ENCODE measurements at places on chromosomes 12 and 14.

DNA sequence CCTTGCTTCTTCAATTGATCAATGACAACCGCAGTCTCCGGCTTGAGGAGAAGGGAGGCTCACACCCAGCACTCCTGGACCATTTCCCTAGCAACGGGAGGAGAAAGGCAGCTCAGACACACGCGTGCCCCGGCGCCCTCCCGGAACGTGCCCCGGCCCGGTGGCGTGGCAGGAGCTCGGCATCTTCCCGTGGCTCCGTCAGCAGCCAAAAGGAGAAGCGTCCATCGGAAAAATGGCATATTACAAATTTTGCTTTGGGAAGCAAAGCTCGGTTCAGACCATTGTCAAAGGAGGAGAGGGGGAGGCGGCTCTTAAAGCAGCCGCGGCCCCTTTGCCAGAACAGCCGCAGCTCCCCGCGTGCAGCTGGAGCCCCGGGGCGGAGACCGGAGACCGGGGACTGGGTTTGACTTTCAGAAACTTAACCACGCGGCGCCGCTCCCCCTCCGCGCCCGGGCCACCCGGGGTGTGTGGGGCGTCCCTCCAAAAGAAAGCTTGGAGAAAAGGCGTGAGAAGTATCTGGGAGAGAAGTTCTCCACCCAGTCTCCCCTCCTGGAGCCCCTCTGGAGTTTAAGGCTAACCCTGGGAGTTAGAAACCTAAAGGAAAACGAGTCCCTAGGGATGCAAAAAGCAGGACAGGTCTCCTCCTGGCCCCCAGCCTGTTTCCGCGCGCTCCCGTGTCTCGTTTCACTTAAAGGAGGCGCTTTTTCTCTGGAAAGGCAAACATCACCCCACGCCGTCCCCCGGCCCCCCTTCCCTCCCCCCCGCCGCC lies 545 bp downstream of the PPFIA2 start:
- peak; percentile 47 for DNase-seq

DNA sequence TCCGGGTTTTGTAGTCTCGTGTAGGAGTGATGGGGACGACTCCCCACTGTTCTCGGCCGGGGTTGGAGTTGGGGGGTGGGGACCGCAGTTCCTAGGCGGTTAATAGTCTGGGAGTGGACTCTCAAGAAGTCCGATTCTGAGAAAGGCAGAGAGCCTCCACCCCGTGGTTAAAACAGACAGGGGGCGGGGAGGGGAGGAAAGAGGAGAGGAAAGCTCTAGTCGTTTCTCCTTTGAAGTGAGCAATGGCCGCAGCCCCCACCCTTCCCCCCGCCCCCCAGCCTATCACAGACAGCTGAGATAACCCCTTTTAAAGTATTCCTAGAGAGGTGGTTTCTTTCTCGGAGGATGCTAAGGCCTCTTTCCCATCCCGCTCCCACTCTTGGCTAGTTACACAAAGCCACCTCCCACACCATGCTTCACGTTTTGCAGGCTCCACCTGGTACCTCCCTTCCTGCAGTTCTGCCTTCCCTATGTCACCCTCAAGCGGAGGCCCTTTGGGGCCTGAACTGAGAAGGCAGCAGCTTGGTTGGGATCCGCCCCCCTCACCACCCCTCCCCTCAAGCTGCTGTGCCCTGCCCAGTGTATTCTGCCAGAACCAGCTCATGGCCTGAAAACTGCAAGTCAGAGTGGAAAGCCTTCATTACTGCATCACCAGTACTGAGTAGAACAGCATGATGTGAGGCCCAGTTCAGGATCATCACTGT lies 853 bp downstream of the USP5 start:
- DNase-seq: peak; percentile 78

DNA sequence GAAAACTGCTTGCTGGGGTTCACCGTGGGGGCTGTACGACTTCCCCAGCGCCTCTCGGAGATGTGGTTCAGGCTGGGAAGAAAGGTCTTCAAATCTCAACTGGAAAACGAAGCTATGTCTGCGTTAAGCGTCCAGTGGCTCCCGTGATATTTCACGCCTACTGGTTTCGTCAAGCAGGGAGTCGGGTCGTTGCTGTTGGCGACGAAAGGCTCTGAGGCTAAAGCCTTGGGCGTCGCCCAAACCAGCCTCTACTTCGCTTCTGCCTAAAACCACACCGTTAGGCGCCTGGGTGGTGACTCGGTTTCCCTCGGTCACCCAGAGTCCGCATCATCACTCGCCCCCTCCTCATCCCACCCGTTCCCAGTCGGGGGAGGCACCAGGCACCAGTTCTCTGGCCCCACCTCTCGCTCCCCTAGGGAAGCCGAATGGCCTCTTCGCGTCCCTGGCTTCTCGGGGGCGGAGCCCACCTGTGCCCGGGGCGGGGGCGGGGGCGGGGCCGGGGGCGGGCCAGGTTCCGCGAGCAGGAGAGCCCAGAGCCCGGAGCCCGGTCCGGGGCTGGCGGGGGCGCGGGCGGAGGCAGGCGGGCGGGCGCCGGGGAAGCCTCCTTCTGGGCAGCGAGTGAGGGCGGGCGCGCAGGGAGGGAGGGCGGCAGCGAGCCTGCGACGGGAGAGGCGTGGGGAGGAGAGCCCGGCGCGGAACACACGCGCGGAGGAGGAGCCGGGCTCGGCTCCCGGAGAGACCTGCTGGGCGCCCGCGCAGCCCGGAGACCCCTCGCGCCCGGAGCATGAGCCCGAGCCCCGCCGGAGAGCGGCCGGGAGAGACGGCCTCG lies at the start of gene B4GALNT3:
Gene B4GALNT3, plus strand, starts transcription at position 510 of the 829 bp plus-strand sequence. CDS start 438 bp downstream, outside the sequence.
- DNase-seq: peak; percentile 79

GRCh38 chr14:68550338-68550715 lies 242.5 kb downstream of the ZFP36L1 start:
- DNase-seq: no peak

DNA sequence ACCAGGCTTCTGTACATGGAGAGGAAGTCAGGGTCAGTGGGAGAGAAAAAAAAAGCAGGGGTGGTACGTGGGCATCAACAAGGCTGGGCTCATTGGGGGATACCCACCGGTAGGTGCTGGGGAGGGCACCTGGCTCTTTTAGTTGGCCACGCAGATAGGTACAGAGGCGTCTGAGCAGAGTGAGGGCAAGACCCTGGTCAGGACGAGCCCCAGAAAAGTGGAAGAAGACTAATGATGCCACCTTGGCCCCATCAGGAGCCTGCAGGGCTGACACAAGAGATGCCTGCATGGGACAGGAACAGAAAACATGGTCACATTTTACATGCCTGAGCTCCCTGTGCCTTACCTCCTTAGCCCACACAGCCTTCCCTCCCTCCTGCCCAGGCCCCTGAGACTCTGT lies 29.7 kb downstream of the TEP1 start:
- no peak for DNase-seq

- DNase-seq: peak; percentile 92
These were observed 16.3 kb downstream of the DYNC1H1 start for GRCh38 chr14:101980700-101981099.

DNA sequence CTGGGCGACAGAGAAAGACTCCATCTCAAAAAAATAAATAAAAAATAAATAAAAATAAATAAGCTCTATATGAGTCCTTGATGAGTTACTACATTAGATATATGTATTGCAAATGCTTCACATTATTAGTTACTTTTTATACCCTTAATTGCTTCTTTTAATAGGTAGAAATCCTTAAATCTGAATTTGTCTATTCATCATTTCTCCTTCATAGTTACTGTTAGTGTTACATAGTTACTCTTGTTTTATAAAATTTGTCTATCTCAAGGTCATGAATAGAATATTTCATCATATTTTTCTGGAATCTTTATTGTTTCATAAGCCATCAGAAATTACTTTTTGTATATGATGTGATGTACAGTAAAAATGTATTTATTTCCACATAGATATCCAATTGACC lies 1624.8 kb upstream of the FLRT2 start:
- no peak for DNase-seq

DNA sequence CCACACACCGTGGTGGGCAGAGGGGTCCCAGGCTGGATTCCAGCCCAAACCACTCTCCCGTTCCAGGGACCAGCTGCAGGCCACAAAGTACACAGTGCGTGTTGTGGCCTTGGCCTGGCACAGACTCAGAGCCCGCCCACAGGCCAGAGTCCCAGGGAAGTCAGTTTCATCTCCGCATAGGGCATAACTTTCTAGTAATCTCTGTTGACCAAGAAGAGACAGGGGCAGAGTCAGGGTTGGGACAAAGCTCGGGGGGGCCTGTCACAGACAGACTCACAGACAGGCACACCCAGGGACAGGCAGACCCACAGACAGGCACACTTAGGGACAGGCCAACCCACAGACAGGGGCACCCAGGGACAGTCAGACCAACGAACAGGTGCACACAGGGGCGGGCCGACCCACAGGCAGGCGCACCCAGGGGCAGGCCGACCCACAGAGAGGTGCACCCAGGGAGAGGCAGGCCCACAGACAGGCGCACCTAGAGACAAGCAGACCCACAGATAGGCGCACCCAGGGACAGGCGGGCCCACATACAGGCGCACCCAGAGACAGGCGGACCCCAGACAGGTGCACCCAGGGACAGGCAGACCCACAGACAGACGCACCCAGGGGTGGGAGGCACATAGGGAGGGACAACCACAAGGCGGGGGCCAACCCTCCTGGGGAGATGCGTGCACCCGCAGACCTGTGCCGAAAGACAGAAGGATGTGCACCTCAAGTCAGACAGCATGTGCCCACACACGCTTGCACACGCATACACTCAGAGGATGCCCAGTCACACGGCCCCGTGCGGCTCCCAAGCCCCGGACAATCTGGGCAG lies 323.3 kb upstream of the RTL1 start:
- no peak for DNase-seq

- no peak for DNase-seq
These were observed 138.5 kb downstream of the ESRRB start for GRCh38 chr14:76514213-76514998.

GRCh38 chr14:100473249-100473648 lies 114.0 kb downstream of the BEGAIN start:
- no peak for DNase-seq

GRCh38 chr14:89178800-89179535 lies 238.1 kb downstream of the FOXN3 start:
- no peak for DNase-seq

- no peak for DNase-seq
These were observed 182.5 kb upstream of the DIO2 start for GRCh38 chr14:80393766-80394165.

DNA sequence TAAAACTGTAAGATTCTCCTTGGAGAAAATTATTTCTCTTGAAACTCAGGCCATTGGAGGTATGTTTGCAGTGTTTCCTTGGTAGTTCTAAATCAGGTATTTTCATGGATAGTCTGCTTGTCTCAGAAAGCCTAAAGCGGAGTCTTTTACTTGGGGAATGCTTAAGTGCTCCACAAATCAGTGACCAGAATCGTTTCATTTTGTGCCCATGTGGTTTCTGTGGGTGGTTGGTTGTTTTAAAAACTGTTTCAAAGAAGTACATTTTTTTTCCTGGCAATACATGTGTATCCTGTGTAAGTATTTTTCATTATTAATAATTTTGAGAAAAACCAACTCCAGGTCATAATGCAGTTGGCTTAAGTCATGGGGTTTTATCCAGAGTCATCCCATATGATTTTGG lies 33.6 kb downstream of the CCDC91 start:
- no peak for DNase-seq

GRCh38 chr12:62301080-62301798 lies 41.0 kb downstream of the USP15 start:
- DNase-seq: no peak

DNA sequence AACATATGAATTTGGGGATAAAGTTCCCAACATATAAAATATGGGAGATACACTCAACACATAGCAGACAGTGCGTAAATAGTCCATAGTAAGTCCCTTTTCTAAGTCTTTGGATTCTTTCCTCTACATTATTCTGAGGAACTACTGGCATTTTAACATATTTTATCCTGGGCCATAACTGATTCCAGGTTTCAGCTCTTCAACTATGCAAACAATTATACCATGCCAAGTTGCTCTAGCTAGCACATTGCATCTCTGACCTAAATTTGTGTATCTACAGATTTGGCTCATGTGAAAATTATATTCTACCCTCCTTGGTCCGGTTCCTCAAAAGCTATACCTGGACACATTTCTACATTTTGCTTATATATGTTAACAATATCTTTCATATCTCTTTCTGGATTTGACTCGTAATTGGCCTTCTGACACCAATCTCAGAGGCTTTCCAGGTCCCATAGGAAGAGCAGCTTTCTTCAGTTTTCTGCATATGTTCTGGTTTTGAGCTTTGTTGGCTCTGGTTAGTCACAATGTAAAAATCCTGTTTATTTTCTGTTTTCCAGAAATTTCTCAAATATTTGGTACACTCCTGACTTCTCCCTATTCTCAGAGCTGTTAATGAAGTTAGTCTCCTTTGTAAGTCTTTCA lies 305.4 kb downstream of the BMP4 start:
- DNase-seq: no peak

- DNase-seq: no peak
These were observed 732.5 kb downstream of the GALC start for GRCh38 chr14:87260460-87260859.

DNA sequence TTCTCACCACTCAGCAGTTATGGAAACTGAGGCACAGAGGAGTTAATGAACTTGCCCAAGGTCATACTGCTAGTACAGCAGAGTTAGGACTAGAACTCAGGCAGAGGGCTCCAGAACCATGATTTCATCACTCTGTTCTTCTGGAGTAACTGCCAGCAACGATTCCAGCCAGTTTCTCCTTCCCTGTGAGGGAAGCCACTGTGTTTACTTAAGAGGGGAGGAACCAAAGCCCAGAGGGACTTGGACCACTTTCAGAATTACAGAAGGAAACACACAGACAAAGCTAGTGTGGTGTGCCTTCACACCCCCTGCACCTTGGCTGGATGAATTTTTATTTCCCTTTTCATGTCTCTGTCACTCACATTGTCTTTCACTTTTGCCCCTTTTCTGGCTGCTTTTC lies 398.2 kb downstream of the DPF3 start:
- DNase-seq: peak; percentile 37

DNA sequence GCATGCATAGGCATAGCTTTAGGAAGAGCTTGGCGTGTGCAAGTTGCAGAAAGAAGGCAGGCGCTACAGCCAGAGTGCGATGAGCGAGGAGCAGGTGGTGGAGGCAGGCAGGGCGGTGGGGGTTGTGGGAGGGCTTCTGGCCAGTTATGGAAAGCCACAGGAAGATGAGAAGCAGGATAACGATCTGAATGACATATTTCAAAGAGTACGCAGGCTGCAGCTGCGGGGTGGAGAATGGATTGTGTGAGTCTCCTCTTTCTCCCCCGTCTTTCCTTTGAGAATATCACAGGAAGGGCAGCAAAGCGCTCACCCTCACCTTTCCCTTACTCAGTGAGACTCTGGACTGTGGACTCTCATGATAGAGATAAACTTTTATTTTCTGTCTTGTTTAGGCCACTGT lies 48.7 kb upstream of the PLXNC1 start:
- DNase-seq: no peak

DNA sequence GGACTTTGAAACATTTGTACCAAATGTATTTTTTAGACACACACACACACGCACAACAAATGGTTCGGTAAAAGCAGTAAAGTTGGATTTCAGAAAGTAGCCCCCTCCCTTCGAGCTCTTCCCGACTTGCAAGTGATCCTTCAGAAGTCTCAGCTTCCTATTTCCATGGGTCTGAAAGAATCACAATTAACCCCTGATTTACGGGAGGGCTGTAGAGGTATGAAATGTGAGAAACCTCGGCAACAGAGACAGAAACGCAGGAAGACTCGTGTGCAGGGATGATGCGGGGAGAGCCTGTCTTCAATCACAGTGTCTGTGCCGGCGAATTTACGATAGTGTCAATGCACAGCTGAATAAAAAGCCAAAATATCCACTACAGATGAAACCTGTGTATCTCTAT lies 60.7 kb upstream of the VRK1 start:
- no peak for DNase-seq

GRCh38 chr12:9271875-9272274 lies 63.7 kb upstream of the PZP start:
- no peak for DNase-seq

- DNase-seq: no peak
These were observed 88.3 kb downstream of the OTOGL start for GRCh38 chr12:80187660-80188090.

- no peak for DNase-seq
These were observed 261.1 kb downstream of the AKAP6 start for GRCh38 chr14:32590157-32590556.
